ENCODE measurements at places on chromosomes 7 and 10.

GRCh38 chr7:2511769-2512168, 7.8 kb upstream of the LFNG start:
- DNase-seq = no peak

GRCh38 chr10:130509881-130510689, 373.9 kb downstream of the GLRX3 start:
- DNase-seq = no peak

- no peak for DNase-seq
These were observed 119.9 kb downstream of the ADCYAP1R1 start for GRCh38 chr7:31171984-31172383.

- peak; percentile 17 for DNase-seq
These were observed 46.6 kb downstream of the CCSER2 start for GRCh38 chr10:84375011-84375410.

GRCh38 chr7:45898222-45898621, 9.9 kb downstream of the IGFBP1 start:
- DNase-seq = peak; percentile 75

GRCh38 chr7:36367561-36368077, 22.0 kb upstream of the ANLN start:
- DNase-seq = no peak

- no peak for DNase-seq
These were observed 163.8 kb downstream of the INHBA start for GRCh38 chr7:41538810-41539724.

GRCh38 chr7:115178835-115179234, 256.9 kb downstream of the MDFIC start:
- DNase-seq = no peak

- DNase-seq = no peak
These were observed 410.0 kb upstream of the MGMT start for GRCh38 chr10:129056734-129057689.

DNA sequence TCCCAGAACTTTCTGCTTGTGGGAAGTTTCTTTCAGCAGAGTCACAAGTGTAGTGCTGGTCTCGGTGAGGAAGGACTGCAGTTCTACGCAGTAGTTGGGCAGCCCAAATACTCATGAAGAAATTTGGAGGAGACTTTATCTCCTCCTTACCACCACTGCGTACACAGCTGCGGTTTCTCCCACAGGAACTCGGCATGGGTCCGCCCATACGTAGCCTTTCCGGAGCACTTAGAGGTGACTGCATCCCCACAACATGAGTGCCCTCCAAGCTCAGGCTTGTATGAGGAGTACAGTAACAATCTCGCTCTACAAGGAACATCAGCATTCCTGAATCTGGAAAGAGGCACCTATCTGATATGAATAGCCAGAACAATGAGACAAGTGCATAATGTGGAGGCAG, 549.2 kb upstream of the SEMA3D start:
- no peak for DNase-seq

DNA sequence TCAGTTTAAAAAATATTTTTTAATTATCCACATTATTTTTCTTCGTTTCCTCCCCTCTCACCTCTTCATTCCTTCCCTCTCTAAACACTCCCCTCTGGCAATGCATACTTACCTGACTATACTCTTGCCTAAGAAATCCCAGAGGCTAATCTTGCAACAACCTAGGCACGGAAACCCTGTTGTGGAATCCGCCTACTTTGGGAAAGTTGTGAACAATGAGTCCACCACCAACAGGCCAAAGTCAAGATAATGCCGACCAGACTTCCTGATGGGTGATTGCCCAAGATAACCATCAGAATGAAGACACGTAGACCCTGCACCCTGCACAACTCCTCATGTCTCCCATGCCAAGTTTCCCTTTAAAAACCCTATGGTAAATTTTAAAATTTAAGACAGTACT, 521.5 kb downstream of the KIF20B start:
- DNase-seq = peak; percentile 16

GRCh38 chr10:69265521-69265920, 12.8 kb upstream of the HK1 start:
- no peak for DNase-seq

GRCh38 chr10:35446439-35446838, 110.1 kb downstream of the CCNY start:
- DNase-seq = no peak

- DNase-seq = no peak
These were observed 197.2 kb downstream of the EBF3 start for GRCh38 chr10:129766611-129767550.

DNA sequence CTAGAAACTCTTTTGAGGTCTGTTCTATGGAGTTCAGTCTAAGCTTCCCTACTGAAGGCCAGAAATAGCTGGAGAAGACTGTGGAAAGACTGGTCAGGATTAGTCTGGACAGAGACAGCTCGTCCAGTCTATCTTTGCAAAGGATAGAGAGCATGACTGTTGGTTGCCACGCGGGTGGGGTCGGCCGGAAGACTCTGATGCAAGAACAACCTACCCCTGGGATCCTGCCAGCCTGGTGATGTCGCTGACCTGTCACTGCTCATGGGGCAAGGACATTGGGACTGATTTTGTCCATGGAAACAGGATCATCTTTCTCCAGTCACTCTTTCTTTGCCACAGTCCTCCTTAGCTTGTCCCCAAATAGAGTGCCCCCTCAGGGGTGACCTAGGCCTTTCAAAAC, 337.6 kb upstream of the NPSR1 start:
- no peak for DNase-seq

- no peak for DNase-seq
These were observed 228.2 kb downstream of the PTEN start for GRCh38 chr10:88091490-88092061.

- no peak for DNase-seq
These were observed 23.9 kb downstream of the KRIT1 start for GRCh38 chr7:92221766-92222165.

- no peak for DNase-seq
These were observed at the start of gene PRTFDC1 for GRCh38 chr10:24952143-24952706. Gene PRTFDC1, minus strand, starts transcription at chr10:24952606. Its CDS starts 31 bp downstream, at chr10:24952575.

DNA sequence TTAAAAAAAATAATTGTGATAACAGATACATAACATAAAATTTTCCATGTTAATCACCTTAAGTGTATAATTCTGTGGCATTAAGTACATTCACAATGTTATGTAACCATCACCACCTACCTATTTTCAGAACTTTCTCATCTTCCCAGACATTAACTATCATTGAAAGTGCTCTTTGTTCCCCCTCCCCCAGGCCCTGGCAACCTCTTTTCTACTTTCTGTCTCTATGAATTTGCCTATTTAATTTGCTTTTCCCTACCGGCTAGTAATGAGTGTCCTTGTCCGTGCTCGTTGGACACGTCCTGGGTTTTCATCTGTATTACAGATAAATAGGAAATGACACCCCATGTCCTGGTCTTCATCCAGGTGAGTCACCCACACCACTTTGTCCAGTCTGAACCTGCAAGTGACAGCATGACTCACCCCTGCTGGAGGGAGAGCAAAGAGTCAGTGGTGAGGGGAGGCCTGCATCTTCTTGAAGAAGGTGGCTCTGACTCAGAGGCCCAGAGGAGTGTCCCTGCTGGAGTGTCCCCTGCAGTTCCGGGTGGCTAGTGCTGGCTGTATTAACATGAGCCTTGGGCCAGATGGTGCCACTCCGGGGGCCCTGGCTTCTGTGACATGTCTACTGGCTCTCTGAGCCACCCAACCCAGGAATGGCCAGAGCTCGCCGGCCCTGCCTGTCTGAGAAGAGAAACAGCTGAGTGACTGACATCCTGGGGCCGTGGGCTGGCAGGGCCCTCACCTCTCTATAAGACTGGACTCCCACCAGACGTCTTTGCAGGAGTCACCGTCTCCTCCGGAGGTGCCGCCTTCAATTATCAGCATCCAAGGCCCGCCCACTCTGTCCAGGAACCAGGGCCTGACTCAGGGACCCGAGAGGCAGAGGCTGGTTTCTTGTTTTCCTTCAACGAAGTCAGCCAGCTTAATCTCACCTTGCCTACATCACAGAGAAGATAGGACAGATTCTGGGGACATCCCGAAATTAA, 503.2 kb upstream of the MKI67 start:
- DNase-seq = no peak

- no peak for DNase-seq
These were observed 30.4 kb upstream of the BMPER start for GRCh38 chr7:33874943-33875342.

- DNase-seq = no peak
These were observed 301.6 kb upstream of the HPS1 start for GRCh38 chr10:98748298-98748697.

GRCh38 chr10:114631666-114632417, 26.2 kb downstream of the ABLIM1 start:
- no peak for DNase-seq

DNA sequence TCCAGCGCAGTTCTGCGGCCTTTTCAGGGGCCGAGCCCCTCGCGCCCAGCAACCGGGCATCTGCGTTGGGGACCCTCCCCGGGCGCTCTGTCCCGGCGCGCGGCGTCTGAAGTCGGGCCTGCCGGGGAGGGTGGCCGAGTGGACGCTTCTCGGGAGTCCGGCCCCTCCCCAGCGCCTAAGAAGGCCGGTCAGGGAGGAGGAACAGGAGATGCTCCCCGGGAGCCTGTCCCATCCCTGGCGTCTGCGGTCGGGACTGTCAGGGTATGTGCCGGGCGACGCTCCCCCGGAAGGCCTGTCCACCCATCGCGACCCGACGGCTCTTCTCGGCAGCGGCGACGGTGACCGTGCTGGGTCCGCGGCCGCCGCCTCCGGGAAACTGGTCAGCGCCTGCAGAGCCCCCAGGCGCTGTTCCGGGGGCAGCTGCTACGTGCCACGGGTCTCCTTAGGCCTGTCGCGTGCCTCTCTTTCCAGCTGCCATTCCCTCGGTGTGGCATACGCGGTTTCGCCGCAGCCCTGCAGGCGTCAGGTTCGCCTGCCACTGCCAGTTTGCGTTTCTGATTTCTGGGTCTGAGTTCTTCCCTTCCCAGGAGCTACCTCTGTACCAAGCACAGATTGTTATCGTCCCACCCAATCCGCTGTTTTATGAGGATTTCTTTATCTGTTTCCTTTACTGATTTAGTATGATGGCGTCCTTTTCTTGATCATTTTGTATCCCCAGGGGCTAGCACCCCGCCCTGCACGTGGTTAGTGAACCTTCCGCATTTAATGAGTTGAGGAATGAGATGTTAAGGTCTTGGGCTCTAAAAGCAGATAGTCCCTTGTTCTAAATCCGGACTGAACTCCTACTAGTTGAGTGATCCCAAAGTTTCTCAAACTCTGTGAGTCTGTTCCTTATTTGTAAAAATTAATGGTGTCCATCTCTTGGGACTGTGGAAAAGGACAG, 782 bp downstream of the IFIT5 start:
- no peak for DNase-seq

DNA sequence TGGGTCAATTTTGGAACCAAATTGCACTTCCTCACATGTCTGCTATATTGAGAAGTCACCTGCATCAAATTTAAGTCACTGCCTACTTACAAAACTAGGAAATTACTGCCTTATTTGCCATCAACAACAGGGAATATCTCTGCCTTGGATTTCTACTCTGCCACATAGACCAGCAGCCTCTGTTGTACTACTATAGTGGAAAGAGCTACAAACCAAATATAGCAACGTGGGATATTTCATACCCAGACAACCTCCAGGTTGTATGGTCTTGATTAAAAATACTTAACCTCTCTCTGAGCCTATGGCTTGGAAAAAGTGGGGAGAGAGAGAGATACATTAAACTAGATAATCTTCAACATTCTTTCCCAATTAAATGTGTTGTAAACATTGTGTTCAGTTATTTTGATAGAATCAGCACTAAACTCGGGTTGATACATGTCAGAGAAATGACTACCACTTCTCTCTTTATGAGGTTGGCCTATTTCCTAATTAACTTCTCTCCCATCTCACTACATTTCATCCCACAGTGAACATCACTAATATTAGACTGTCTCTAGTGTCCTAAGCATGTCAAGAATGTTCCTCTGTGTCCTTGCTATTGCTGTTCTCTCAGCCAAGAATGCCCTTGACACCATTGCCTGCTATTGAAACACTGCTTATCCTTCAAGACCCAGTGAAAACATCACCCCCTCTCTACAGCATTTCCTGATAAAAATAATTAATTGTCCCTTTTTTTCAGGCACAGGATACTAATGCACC, 421.2 kb downstream of the IPMK start:
- no peak for DNase-seq

DNA sequence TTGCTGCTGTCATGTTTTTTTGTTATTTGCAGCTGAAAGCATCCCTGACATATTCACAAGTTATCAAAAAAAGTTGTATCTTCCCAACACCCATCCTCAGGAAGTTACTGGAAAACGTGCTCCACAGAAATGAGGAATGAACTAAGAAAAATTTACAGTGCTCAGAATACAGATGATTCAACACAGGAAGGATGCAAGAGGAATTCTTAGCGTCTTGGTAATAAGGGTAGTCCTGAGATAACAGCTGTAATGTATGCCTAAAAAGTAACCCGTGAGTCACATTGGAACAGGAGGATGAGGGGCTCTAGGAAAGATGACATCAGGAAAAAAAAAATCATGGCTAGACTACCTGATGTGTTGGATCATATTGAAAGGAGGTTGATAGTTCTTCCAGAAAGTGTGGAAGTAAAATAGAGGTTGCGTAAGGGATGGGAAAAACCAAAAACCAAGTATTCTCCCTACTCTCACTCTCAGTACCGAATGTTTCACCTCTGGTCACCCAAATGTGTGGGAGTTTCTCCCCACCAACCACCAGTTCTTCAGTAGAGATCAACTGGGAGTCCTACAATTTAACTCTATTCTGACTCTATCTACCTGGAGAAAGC, 3.9 kb downstream of the ADAM12 start:
- DNase-seq = peak; percentile 86

DNA sequence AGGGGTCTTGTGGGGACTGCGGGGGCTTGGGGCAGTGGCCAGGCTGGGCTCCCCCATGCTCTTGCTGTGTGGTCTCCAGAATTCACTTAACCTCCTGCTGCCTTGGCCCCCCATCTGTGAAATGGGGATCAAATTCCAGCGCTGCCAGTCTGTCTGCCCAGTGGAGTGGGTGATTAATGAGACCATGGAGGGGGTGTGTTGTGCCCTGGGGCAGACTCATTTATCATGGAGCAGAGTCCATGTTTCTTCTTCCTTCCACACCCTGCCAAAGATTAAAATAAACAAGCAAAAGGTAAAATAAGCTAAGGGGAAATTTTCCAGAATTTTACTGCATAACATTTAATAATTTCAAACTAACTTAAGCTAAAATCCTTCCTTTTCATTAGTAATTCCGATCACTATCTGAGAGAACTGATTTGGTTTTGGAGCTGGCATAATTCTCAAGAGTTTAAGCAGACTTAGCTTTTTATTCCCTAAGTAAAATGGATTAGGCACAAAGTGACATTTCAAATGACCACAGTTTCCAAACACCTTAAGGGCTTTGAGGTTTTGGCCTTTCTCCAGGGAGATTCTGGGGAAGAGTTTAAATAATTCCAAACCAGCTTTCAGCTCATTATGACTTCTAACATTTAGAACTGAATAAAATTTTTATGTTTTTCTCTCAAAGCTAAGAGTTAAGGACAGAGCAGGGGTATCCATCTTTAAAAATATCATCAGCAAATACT, 211.9 kb downstream of the CXCL12 start:
- DNase-seq = no peak

- DNase-seq = no peak
These were observed 1080.9 kb upstream of the C7orf33 start for GRCh38 chr7:147509541-147510200.

DNA sequence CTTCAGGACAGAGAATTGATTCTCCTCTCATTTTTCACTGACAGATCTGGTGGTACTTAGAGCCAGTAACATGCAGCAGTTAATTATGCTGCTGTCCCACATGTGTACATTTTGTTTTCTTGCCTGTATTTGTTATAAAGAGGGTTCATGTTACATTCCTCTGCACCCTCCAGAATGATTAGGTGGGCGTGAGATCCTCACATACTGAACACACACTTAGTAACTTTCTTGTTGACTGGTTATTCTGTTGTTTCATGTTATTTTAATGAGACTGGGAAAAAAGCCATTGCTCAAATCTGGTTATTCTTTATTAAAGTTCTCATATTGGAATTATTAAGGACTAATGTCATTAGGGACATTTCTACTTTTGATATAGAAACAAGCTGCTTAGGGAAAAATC, 409.1 kb downstream of the SDK1 start:
- DNase-seq = no peak

All from NCI-H226 (cell line).